ENCODE measurements at places on chromosomes 2 and 18.

GRCh38 chr2:134405611-134406081, 151.8 kb downstream of the MGAT5 start:
- no peak for DNase-seq

- DNase-seq: no peak
Observed at GRCh38 chr2:53826587-53827397, 33.0 kb downstream of the GPR75 start.

- DNase-seq: no peak
Observed at GRCh38 chr2:9244985-9245544, 38.5 kb downstream of the ASAP2 start.

- no peak for DNase-seq
Observed at GRCh38 chr18:1779587-1779986, 791.7 kb downstream of the METTL4 start.

DNA sequence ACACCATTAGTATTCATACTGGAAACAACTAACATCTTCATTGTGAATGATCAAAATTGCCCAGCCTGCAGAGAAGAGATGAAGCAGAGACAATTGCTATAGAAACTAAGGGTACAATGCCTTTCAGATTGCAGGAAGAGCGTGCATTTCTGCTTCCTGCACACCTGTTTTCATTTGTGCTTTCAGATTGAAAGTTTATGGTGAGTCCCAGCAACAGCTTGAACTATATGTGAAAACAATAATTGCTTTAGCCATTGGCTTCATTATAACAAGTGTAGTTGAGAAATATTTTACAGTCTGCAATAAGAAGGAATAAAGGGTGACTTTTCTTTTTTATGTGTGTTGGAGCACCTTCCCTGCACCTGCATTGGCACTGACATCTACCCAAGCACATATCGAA, 136.3 kb downstream of the CD8B2 start:
- no peak for DNase-seq

DNA sequence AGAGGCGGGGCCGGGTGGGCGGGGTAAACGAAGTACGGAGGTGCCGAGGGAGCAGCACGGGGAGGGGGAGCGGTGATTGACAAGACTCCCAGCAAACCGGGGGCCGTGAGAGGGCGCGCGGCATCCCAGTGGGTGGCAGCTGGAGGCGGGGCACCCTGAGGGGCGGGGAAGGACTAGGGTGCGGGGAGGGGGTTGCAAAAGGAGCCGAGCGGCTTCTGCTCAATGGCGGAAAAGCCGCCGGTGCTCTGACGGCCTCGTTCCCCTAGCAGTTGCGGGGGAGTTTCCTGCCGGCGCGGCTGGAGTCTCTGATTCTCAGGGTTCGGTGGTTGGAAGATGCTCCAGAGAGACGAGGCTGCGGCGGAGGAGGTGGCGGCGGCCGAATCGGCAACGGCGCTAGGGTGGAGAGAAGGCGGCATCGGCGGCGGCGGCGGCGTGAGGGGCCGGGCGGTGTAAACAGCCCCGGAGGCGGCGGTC, at the start of gene PPM1B:
PPM1B (plus strand) TSS at position 195 of the 474 bp plus-strand sequence. CDS start 32,325 bp downstream, outside the sequence.
- no peak for DNase-seq

- no peak for DNase-seq
Observed at GRCh38 chr2:46008091-46008870, 288.9 kb upstream of the EPAS1 start.

GRCh38 chr2:73896362-73897239, 3.8 kb downstream of the ACTG2 start:
- DNase-seq: peak; percentile 12

DNA sequence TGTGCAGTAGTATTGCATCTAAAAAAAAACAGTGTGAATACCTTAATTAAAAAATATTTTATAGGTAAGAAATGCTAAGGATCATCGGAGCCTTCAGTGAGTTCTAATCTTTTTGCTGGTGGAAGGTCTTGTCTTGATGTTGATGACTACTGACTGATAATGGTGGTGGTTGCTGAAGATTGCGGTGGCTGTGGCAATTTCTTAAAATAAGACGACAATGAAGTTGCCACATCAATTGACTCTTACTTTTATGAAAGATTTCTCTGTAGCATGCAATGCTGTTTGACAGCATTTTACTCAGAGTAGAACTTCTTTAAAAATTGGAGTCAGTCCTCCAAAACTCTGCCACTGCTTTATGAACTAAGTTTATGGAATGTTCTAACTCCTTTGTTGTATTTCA, 36.2 kb downstream of the GLS start:
- no peak for DNase-seq

- DNase-seq: no peak
Observed at GRCh38 chr2:26945991-26946750, 24.3 kb upstream of the MAPRE3 start.

DNA sequence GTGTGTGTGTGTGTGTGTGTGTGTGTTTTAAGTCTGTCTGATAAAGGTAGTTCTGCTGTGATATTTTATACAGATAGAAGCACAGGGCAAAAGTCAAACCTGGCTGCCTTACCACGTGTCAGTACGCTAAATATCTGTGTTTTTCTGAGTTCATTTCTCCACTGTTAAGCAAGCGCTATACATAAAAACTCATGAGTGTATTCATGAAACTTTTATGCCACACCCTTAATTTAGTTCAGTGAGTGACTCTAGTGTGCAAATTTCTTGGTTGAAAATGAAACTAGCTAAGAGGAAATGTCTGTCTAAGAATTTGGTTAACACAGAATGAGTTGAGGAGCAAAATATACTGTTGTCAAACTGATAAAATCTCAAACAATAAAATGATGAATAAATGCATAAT, 11.2 kb downstream of the CASP10 start:
- no peak for DNase-seq

- no peak for DNase-seq
Observed at GRCh38 chr2:199147216-199147615, 310.5 kb downstream of the SATB2 start.

DNA sequence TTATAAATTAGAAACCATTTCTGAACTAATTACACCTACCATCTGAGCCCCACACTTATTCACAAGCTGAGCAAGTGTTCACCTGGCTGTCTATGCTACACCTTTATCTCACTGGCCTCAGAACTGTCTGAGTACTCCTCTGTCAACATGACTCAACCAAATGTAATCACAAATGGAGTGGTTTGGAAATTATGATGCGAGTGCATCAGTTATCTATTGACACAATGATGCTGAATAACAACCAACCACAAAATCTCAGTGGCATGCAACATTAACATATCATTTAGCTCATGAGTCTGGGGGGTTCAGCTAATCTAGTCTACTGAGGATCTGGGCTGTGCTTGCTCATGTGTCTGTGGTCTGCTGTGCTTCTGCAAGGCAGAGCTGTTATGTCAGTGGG, 184.2 kb upstream of the NXPH2 start:
- DNase-seq: no peak

Measured in ACHN (cell line).